Endothelial cell of umbilical vein (primary cell): ENCODE measurements at places on chromosomes 3 and 15.

DNA sequence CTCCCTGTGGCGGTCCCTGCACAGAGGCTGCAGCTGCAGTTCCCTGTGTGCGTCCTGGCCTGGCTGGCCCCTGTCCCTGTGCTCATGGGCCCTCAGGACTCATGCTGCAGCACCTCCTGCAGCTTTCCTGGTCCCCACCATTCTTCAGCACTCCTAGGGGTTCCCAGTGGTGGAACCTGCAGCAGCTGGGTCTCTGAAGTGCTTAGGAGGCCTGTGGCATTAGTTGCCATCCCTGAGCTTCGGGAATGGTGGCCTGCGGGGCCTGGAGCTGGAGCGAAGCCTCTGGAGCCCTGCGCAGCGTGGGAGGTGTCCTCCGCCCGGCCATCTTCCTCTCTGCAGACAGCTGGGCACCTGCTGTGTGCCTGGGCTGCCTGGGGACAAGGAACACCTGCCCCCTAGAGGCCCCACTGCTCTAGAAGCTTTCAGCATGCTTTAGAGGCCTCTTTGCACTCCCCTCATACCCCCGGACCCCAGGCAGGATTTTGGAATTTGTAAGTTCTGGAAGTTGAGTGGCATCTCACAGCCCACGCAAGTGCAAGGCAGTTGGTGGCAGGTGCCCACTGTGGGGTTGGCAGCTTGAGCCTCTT, 13.1 kb downstream of the PLXNA1 start:
- no peak for DNase-seq

DNA sequence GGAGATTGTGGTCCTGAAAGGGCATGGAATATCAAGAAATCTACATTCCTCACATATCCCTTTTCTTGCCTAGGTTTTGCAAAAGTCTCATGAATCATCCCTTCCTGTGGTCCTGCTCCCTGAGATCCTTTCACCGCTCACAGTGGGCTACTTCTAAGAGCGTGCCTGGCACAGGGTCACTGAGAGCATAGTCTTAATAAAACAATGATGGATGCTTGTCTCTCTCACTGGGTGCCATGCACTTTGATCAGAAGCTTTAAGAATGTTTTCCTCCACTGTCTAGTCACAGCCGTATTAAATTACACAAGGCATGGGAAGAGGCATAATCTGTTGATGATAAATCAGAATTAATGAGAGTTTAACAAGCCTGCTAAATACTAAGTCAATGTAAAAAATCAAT, 269.7 kb upstream of the ATP10A start:
- DNase-seq = no peak

GRCh38 chr3:144463911-144464310, 492.3 kb downstream of the DIPK2A start:
- no peak for DNase-seq

GRCh38 chr3:108516881-108517280, 6.5 kb upstream of the MYH15 start:
- DNase-seq = no peak

DNA sequence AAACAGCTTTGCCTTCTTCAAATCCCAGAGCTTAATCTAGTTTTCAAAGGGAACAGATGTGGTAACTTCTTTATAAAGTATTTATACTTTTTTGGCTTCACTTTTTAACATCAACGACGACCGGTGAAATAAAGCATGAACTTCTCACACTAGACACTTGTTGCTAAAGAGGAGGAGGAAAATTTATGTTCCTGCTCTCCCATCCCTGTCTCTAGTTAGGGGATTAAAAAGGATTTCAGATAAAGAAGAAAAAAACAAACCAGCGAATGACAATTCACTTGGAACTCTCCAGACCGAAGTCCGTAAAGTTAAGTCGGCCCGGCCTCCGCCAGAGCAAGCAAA, 672 bp downstream of the NEDD4 start:
- DNase-seq = no peak

DNA sequence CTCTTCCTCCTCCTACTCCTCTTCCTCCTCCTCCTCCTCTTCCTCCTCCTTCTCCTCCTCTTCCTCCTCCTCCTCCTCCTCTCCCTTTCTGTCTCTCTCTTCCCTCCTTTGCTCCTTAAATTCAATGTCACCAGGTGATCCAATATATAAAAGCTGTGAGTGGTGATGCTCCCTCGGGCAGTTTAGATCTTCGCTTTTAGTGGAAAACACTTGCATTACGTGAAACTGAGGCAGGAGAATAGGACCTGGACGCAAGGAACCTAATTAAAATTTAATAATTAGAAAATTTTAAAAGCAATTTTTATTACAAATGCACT, 279.7 kb downstream of the XXYLT1 start:
- DNase-seq = no peak

GRCh38 chr15:53746101-53746500, 13.4 kb downstream of the WDR72 start:
- DNase-seq = no peak

DNA sequence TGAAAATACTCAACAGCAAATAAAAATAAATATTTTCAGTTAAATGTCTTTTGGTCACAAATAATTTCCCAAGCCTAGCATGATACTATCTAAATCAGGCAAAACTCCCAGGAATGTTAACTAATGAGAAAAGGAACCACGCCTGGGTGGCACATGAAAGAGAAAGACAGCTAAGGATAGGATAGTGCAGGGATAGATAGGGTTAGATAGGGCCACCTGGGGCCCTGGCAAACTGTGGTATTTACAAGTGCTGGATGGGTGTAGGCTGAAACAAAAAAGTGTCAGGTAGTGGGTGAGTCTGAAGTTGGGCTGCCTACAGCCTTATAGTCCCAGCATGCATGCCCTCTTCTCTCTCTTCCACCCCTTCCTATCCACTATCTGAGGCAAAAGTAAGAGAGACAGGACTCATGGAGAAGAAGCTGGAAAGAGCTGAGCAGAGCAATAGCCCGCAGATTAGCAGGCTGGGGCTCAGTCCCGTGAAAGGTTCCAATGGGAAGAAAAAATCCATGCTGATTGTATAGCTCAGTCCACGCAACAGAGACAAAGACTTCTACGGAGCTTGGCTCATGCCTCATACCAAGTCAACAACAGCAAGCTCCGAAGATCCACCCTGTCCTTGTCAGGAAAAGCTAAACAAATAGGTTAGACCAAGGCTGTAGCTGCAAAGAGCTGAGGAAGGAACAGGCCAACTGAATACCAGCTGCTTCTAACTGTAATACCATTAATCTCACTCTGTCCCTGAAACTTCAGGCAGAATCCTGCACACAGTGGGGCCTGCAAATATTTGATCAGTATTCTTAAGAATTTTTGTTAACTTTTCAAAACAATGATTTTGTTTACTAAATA, 342.1 kb upstream of the ATP11B start:
- DNase-seq = no peak

DNA sequence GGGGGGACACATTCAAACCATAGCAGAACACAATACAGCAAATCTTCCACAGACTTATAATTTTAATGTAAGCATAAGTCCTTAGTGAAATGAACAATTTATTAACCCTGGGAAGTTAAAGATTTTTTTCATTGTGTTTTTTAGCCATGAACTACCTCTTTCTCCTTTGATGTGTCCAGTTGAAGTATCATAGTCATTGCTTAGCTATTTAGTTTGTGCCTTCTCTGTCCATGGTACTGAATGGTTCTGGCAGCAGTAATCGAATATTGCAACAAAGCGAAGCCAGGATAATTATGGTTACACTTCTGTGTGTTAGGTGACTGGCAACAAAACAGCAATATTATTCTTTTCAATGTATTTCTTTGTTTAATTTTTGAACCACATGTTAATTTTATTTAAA, 403.0 kb upstream of the ONECUT1 start:
- DNase-seq = peak; percentile 3

GRCh38 chr3:17187589-17188184, 302.9 kb downstream of the PLCL2 start:
- DNase-seq = no peak

DNA sequence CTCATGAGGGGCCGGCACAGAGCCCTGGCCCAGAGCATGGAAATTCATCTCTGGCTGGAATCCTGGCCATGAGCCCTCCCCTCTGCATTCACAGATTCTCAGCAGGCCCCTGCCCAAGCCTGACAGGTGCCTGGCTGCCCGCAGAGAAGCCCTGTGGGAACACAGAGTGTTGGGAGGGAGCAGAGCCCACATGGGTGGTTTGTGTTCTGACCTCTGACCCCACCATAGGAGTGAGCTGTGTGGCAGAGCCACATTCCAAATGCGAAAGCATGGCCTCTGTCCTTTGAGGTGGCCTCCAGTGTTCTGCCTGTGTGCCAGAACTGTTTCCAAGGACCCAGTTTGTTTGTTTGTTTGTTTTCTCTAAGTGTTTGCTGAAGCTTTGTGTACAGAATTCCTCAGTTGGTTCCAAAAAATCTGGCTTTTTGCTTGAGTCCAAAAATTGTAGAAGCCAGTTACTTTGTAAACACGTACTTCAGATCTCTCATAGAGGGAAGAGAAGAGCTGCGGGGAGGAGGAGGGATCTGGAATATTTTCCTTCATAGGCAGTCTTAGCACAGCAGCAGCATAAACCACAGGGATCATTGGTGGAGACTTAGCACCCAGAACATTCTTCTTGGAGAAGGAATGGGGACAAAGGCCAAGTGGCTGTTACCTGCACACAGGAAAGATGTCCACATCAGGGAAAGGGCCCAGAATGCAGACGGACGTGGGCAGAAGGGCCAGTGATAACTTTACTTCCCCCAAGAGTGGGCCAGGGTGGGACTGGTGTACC, 36.0 kb downstream of the GRAMD2A start:
- DNase-seq = no peak

DNA sequence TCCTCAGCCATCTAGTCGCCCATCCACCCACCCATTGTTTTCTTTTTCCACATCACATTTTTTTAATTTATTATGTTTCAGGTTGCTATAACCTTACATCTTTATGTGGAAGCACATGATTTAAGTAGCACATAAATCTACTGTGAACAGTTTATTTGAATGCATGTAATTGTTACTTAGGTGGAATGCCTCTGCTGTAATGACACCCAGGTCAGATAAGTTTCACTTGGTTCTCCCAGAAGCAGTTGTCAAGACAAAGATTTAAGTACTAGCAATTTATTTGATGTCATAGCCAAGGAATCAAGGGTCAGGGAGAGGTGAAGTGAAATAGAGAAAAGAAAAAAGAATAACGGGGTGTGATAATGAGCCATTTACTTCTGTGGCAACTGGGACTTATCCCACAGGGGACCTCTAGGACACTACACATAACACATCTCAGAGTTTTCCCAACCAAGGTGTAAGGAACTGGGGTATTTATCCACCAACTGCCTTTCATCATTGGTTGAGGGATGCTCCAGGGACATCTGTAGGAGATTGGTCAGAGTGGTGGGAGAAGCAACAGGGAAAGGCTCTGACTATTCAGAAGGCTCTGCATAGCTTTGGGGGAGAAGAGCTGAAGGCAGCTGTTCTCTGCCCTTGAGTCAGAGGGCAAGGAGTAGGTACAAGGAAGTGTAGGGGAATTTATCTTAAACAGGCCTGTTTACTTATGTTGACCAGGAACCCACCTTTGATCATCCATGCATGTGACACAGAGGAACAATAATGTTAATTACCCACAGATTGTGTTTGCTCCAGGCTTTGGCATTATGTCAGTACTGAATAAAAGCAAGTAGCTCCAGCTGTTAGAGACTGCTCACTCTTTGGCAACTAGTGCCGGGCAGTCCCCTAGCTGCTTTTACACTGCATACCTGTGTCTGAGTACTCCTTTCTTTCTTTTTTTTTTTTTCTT, 94.8 kb downstream of the CD200R1L start:
- DNase-seq = peak; percentile 15

DNA sequence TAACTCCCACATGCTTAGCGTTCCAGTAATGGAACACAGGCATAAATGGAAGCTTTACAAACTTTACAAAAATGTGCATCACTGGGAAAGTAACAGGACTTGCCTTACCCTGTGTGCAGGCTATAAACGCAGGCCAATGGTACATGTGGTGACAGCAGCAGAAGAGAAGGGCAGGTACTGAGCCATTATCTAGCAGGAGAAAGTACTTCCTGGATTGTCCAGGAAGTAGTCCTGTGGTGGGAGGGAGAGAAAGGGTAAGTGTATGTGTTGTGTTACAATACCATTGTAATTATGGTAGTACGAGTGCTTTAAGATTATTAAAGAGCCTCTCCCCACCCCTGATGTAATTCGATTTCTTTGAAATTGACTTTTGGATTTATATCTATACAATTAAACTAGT, 5.3 kb downstream of the ATP1B3 start:
- DNase-seq = no peak

DNA sequence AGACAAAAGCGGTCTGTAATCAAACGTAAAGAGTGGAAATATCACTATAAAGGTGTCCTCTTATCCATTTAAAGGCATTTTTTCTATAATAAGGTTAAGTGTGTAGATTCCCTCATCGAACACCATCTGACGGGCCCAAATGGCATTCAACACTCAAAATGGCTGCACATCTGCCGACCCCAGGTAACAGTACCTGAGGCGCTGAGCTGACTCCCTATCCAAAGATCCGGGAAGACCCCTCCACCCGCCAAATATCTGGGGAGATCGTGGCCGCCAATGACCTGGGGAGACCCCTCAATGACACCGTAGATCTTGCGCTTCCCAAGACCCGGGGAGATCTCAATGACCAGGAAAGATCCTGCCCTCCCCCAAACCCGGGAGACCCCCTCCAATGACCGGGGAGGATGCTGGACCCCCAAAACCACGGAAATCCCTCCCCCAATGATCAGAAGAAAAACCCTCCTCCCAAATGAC, 476 bp downstream of the IP6K2 start:
- DNase-seq = peak; percentile 36

- DNase-seq = no peak
Observed at GRCh38 chr3:148999806-149000205, 8.5 kb downstream of the GYG1 start.
